GM12864 (cell line): ENCODE measurements at places on chromosomes 6 and 20.
A peak's percentile ranks its signal among the peaks of the same experiment; 100 is the strongest.

GRCh38 chr20:4300921-4301320, 285.6 kb upstream of the RNF24 start:
- DNase-seq = no peak

DNA sequence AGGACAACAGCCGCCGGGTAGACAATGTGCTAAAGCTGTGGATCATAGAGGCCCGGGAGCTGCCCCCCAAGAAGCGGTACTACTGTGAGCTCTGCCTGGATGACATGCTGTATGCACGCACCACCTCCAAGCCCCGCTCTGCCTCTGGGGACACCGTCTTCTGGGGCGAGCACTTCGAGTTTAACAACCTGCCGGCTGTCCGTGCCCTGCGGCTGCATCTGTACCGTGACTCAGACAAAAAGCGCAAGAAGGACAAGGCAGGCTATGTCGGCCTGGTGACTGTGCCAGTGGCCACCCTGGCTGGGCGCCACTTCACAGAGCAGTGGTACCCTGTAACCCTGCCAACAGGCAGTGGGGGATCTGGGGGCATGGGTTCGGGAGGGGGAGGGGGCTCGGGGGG, 16.7 kb upstream of the ZBTB9 start:
- no peak for DNase-seq

- DNase-seq = no peak
Measured at GRCh38 chr20:8645326-8645725, 423.6 kb upstream of the PLCB4 start.

DNA sequence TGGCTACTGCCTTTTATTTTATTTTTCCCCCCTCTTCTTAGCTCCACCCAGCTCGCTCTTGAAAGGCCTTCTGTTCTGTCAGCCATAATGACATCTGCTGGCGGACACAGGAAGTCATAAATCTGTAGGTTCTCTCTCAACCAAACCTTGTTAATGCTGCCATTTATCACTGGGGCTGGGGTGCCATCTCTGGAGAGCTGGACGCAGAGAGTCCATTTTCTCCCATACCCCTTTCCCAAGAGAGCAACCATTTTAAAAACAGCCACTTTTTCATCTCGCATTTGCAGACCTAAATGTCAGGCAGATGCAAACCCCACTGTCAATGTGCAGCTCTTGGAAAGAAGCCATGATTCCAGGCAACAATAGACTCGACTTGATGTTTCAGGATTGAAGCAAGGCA, 13.0 kb upstream of the TSHZ2 start:
- DNase-seq = no peak

GRCh38 chr6:144343701-144344428, 58.7 kb downstream of the UTRN start:
- DNase-seq = peak; percentile 37

GRCh38 chr20:2890742-2891141, 17.5 kb downstream of the PTPRA start:
- no peak for DNase-seq

GRCh38 chr6:45541934-45542333, 164.2 kb upstream of the SUPT3H start:
- no peak for DNase-seq

GRCh38 chr6:33658982-33659689, 38.0 kb downstream of the ITPR3 start:
- DNase-seq = no peak

DNA sequence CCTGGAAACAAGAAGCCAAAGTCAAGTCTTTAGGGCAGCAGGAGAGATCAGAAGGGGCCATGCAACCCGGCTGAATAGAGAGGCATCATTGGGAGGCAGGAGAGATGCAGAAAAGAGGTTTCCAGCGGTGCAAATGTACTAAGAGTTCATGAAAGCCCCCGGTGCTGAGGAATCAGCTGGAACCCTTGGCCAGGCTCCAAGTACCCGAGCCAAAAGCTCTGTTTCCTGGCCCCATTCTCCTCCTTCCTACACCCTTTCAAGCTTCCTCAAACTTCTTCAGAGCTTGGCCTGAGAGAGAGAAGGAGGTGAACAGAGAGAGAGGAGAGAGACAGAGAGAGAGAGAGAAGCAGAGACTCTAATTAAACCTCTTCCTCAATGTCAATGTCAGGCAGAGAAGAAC, 433.5 kb downstream of the PRKN start:
- DNase-seq = no peak

DNA sequence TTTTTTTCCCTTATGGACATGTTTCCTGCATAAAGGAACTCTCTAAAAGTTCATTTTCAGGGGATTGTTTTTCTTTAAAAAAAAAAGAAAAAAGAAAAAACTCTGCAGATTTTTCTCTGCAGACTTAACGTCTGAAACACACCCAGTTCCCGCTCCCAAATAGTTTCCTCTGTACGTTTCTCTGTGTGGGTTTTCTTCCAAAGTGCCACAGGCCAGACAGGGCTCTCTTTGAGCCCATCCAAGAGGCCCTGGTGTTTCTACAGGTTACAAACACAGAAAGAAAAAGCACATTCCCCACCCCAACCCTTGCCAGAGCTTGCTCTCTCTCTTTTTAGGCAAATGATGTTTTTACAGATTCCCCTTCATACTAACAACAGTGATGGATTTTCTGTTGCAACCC, 258.6 kb downstream of the FNDC1 start:
- DNase-seq = no peak

DNA sequence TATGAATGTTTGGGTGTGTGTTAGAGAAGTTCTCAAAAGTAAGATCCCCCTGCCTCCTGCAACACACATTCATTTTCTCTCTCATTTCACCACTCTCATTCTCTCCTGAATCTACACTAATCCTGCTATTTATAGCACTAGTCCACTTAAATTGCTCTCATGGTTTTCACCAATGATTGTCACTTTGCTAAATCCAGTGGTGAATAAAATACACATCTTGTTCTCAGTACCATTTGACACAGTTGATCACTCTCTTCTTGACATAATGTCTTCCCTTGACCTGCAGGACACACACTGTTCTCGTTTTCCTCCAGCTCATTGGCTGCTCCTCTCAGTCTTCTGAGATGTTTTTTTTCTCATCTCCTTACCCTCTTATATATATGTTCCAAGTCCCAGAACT, 32.1 kb downstream of the TENT5A start:
- DNase-seq = no peak

GRCh38 chr6:158379336-158379735, 67.1 kb downstream of the TULP4 start:
- DNase-seq = no peak
